COLO829 (cell line): ENCODE measurements at places on chromosomes 5 and 9.

DNA sequence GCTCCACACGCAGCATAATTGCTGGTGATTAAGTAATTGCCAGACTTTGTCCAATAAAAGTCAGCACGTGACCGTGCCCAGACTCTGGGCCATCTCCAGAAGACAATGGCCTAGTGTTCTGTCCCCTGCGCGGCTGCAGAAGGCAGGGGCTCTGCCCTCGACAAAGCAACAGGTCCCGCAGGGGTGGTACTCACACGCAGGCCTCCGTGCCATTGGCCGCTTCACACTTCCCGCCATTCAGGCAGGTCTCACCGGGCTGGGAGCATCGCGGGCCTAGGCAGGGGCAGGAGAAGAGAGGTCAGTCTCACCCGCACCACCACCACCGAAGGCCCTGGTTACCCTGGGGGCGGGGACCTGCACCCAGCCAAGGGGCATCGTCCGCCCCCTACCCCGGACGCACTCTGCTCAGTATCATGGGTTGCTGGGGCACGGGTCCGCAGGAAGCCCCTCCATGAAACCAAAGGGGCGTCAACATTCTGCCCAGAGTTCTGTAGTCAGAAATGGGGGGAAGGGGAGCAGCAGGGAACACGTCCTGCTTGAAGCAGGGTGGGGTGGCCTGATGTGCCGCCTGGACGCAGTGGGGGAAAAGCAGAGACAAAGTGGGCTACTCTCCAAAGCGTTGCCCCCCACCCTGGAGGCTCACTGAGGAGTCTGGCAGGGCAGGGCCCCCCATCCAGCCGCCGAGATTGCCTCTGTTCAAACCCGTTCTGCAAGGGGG, 1.9 kb downstream of the NOTCH1 start:
- DNase-seq = peak; percentile 94

DNA sequence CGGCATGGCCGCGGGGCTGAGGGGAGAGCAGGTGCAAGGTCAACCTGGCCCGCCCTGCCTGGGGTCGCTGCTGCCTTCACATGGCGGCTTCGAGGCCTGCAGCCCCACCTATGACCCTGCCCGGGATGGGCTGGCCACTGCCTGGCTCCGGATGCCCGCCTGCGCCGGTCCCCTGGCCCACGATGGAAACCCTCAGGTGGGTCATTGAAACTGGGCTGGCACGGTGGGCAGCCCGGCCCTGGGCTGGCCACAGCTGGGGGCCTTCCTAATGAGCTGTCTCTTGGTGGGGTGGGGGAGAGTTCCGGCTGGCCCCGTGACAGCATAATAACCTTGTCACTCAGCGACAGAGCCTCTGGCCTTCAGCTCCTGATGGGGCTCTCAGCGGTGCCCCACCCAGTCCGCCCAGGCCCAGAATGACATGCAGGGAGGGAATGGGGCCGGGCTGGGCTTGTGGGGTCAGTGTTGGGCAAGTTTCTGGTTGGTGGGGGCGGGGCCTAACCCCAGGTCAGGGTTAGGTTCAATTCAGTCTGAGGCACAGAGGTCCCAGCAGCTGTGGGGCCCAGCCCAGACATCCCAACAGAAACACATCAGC, at the start of gene CCDC187:
TSS of gene CCDC187 (minus strand) at position 270 of the 592 bp plus-strand sequence. CDS start at position 6, 264 bp downstream.
- no peak for DNase-seq

- DNase-seq = no peak
Measured at GRCh38 chr9:123375469-123376132, 19.6 kb downstream of the CRB2 start.

DNA sequence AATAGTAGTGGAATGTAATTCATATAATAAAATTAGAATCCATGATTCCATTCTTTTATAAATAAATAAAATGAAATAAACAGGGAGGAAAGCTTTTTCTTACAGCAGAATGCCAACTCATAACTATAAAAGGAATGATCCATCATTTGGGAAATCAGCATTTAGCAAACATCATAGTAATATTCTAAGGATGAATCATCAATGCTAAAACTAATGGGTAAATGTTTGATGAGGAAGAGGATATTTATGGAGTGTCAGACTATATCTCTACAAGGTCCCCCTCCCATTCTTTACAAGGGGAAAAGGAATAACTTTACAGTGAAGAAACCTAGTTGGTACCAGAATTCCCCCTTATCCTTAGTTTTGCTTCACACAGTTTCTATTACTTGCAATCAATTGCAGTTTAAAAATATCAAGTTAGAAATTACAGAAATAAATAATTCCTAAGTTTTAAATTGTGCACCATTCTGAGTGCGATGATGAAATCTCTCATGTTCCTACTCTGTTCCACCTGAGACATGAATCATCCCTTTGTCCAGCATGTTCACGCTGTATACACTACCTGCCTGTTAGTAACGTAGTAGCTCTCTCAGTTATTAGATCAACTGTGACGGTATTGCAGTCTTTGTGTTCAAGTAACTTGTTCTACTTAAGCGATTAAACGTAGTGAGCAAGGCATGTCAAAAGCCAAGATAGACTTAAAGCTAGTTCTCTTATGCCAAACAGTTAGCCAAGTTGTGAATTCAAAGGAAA, 14.2 kb upstream of the JAKMIP2 start:
- no peak for DNase-seq

DNA sequence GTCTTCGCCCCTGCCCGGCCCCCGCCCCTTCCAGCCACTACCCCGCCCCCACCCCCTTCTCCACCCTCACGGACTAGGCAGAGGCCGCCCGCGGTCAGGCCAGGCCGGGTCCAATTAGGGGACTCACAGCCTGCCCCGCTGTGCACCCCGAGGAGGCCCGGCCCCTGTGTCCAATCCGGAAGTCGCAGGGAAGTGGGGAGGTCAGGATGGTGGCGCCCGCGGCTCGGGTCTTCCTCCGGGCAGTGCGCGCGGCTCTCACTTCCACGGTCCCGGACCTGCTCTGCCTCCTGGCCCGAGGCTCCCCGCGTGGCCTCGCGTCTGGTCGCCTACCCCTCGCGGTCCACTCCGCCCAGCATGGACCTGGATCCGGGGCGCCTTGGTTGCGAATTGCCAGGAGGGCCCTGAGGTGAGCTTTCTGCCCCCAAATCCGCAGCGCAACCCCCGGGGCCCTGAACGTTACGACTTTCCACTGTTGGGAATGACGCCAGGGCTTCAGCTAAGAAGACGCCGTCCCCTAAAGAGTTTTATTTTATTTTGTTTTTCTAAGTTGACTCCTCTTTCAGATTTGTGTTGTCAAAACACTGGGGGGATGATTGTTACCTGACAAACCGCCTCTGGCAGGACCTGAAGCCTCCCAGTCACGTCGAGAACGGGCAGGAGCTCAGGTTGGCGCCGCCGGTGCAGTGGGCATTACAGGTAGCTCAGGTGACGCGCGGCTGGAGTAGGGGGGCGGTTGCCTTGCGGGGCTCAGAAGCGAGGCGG, 763 bp upstream of the IRX2 start:
- no peak for DNase-seq

DNA sequence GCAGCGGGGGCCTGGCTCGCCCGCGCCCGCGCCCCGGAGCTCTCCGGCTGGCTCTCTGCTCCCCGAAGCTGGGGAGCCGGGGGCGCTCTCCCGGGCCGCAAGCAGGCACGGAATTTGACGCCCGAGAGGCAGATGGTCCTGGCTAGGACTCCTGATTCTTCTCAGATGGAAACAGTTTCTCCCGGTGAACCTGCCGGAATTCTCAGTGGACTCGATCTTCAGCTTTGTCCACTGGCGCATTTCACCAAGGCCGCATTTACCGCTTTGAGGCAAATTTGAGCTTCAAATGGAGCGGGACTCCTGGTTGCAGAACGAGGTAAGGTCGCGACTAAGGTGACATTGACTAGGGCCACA, 305.7 kb upstream of the KCNN2 start:
- DNase-seq = no peak
